ENCODE measurements at places on chromosomes 3 and 15.

DNA sequence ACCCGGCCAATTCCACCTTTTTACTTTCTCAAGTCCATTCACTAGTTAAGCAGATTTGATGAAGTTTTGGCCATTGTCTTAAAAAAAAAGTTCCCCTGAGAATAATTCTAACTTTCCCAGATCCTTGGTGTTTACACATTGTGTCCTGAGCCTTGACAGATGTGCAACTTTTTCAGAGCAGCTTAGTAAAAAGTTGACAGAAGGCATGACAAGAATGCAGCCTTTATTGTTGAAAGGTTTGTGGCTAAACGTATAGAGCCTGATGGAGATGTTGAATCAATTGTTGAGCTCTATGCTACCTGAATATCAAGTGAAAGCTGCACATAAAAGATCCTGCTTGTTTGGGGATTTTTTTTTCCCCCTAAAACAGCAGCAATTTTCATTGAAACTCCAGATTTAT is 75.3 kb upstream of the CMTM7 start:
- no peak for DNase-seq

DNA sequence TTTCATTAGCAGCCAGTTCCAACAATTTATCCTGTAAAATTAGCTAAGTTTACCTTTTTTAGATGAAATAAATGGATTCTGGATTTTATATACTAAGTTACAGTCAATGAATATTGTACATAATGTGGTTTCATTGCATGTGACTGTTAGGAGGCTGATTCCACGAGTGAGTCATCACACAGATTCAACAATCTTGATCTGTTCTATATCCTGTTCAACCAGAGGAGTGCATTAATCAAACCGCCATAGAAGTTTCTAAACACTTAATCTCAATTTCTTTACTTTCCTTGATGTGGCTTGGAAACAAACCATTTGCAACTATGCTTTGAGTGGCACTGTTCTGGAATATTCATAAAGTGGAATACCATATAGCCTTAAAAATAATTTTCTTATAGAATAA is 15.3 kb downstream of the DNAJC13 start:
- DNase-seq = no peak

- DNase-seq = no peak
Observed at GRCh38 chr15:39269352-39269751, 311.5 kb upstream of the THBS1 start.

DNA sequence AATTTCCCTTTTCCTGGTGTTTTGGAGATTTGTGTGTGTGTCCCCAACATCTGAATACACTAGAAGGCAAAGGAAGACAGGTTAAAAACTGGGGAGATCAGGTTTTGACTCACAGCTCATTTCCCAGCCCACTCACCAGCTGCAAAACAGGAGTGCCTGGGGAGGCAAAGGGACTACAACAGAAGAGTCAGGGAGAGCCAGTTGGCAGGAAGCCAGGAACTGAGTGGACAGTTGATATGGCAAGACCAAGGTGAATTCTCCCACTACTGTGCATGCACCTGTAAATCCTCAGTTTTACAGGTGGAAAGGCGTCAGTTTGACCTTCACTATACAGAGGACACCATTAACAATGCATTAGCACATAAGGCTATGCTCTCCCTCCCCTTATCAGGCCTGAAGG is 901.5 kb upstream of the SEMA6D start:
- DNase-seq = no peak

DNA sequence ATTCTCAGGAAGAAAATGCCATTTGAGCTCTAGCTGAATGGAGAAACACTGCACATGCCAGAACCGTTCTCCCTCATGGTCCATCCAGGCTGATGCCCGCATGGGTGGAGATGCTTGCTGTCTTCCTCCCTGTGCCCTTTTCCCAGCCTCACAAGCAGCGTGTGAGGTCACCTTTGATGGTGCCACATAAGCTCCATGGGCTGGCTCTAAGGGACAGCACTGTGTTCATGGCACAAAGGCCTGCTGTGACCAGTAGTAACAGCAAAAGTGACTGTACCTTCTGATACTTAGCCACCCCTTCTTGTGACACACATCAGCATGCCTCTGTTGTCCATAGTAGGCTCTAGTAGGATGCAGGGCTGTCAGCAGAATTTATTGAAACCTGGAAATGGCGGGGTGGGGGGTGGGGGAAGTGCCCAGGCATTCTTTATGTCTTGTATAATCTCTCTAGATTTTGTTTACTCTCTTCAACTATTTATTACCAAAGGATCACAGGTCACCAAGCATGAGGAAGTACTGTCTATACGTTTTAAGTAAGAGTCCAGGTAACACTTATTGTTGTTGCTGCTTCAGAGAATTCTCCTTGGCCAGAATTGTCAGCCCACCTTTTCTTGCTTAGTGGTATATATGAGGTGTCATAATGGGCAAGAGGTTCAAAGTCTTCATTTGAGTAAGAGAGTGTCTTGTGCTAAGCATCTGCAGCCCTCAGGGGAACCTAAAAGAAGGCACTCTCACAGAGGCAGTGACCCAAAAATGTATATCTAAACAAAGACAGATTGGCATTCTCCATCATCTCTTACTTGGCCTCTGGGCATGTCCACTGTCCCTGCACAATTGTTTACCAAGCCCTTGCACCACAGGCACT is 56.5 kb downstream of the RAB7A start:
- no peak for DNase-seq

GRCh38 chr3:126982126-126982470 is 817 bp upstream of the PLXNA1 start:
- DNase-seq = no peak

DNA sequence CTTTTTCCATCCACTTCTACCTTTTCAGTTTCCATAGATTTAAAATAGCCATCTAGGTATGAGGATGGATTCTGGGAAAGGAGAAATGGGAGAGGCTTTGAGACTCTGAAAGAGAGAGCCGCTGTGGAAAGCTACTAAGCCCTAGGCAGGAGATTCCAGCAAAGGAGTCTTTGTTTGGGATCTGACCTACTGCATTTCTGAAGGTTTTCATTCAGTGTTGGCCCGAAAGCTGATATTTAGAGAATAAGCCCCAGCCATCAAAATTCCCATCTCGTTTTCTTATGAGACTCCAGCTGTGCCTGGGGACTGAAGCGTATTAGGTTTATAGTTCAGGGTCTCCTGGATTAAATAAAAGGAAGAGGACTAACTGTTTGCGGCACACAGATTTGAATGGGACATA is 19.5 kb downstream of the LIPH start:
- DNase-seq = no peak

- DNase-seq = no peak
Observed at GRCh38 chr15:40714144-40714543, 19.2 kb downstream of the RAD51 start.

GRCh38 chr15:62219799-62220198 is 54.7 kb upstream of the C2CD4B start:
- DNase-seq = no peak

GRCh38 chr3:45628746-45629145 is 34.2 kb downstream of the LIMD1 start:
- DNase-seq = no peak

GRCh38 chr15:100852630-100853029 is 27.0 kb upstream of the ALDH1A3 start:
- no peak for DNase-seq

- DNase-seq = no peak
Observed at GRCh38 chr3:71671216-71671845, 53.9 kb downstream of the EIF4E3 start.

DNA sequence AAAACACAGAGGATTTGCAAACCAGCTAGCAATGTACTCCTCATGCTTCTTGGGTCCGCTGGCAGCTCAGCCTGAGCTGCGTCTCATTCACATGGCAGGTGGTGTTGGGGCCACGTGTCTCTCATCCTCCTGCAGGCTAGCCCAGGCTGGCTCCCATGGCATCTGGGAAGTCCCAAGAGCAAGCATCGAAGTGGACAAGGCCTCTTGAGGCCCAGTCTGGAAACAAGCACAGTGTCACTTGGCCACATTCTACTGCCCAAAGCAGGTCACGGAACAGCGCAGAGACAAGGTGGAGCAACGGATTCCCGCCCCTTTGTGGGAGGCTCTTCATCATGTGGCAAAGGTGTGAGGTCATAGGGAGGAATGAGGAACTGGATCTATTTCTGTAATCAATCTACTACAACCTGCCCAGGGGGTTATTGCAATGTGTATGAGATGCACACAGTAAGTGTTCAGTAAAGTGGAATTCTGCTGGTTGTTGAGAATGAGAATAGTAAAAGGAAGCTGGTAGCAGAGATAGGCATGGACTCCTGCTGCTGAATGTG is 128.3 kb downstream of the TPRA1 start:
- DNase-seq = no peak

DNA sequence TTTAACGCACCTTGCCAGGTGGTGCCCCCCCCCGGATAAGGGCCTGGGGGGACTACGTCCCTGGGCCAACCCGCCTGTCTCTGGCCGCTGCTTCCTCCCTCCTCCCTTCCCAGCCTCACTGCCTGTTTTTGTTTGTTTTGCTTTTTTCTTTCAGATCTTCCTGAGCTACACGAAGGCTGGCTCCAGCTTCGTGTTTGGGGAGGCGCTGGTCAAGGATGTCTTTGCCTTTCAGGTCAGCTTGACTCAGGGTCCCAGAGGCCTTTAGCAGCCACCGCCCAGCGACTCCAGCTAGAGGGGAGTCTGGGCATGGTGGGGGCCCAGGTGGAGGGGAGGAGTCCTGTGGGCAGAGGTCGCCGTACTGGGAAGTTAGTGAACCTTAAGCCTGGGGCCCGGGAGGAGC is 24.1 kb downstream of the SLC28A1 start:
- no peak for DNase-seq

GRCh38 chr3:160065282-160065681 is 76.6 kb downstream of the IL12A start:
- DNase-seq = no peak

- peak; percentile 84 for DNase-seq
Observed at GRCh38 chr3:128095222-128095703, 28.3 kb downstream of the RUVBL1 start.

DNA sequence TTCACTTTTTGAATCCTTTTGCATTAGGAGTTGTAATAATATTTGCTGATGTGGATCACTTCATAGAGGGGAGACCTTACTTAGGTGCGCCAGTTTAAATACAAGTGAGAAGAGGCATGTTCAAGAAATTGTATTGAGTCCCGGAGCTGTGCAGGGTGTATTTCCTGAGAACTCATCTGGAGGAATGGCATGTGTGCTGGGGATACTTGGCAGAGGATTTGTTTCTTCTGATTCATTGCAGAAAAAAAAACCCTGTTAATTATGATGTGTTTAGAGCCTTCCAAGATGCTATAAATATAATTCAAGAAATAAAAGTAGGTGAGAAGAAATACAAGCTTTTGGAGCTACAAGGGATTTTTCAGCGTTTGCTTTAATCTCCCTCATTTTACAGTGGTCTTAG is 97.6 kb downstream of the TPRG1 start:
- no peak for DNase-seq

- DNase-seq = no peak
Observed at GRCh38 chr15:80480171-80480811, 76.1 kb downstream of the ARNT2 start.

- no peak for DNase-seq
Observed at GRCh38 chr3:36695769-36696137, 68.6 kb downstream of the DCLK3 start.

- DNase-seq = no peak
Observed at GRCh38 chr3:73214846-73215245, 153.4 kb downstream of the EBLN2 start.

- DNase-seq = no peak
Observed at GRCh38 chr3:8519774-8520448, 18.3 kb downstream of the LMCD1 start.

GRCh38 chr3:14740983-14741382 is 66.0 kb downstream of the C3orf20 start:
- DNase-seq = no peak

DNA sequence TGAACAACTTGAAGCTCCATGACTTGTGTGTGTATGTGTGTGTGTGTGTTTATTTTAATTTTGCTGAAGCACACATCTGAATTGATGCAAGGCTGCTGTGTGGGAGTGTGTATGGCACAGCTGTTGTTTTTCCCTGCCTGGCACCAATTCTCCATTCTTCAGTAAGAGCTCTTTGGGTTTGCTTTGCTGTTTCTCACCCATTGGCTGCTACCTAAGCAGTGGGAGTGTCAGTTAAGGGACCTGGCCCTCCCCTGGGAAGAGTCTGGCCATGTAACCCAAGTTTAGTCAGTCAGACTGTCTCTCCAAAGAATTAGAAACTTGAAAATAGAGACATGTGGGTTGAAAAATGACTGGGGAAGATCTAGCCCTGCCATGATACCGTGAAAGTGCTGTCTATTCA is 126.2 kb upstream of the SYNPR start:
- no peak for DNase-seq

DNA sequence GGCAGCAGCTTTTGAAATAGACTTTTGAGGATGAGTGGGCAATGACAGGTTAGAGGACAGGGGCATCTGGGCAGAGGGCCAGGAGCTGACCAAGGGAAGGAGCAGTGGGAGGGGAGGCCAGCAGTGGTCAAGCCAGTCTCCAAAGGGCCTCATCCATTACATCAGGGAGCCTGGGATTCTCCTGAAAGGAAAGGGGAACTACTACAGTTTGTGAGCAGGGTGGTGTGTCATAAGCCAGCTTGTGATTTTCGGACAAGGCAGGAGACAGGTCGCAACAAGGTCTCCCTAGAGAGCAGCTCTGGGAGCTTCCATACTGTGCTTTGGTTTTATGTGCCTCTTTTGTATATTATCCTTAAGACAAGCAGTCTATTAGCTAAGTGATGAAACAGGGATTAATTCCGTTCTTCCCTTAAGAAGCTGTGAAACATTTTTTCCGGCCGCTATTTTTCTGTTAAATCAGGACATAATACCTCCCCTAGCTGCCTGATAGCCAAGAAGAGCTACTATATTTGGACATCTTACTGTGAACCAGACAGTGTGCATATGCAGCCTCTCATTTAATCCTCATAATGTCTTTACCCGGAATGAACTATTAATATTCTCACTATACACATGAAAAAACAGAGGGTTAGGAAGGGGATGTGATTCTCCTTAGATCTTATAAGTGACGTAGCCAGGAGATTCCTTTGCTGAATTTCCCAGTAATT is 46.4 kb downstream of the C2CD4B start:
- DNase-seq = no peak

GRCh38 chr3:133025546-133025945 is 12.6 kb upstream of the TMEM108 start:
- DNase-seq = no peak

DNA sequence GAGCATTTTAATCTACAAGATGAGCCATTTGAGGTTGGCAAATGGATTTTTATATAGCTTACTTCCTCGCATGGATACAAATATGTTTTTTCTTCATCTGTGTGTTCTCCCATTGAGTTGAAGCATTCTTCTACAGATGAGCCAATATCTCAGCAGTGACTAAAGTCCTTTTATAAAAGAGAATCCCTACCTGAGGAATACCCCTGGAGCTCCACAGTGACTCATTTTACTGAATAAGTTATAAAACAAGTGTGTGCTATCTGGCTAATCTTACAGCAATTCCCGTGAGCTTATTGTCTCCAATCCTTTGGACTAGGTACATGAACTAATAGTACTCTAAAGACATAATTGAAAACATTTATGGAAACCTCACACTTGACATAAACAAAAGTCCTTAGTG is 354.2 kb upstream of the BCHE start:
- no peak for DNase-seq

- DNase-seq = no peak
Observed at GRCh38 chr3:13162549-13163320, 89.5 kb upstream of the IQSEC1 start.
